Fibroblast of the conjunctiva (primary cell): ENCODE measurements at places on chromosomes 4 and X.
A peak's percentile ranks its signal among the peaks of the same experiment; 100 is the strongest.

DNA sequence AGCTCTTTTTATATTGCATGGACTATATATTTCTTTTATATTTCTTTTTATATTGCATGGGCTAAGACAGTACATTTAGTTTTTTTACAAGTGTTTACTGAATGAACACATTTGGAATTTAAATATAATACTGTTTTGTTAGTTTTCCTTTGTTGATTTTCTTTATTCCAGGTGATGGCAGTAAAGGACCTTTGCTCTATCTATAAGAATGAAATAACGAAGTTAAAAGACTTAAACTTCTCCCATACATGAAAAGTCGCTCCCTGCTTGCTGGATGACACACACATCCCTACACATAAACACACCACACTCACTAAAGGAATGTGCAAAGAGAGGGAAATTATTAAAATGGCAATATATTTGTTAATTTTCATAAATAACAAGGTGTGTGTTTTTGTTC, 102.5 kb upstream of the ANXA10 start:
- DNase-seq, result no peak

- DNase-seq, result peak; percentile 28
Observed at GRCh38 chrX:29318012-29318411, 730.8 kb downstream of the IL1RAPL1 start.

DNA sequence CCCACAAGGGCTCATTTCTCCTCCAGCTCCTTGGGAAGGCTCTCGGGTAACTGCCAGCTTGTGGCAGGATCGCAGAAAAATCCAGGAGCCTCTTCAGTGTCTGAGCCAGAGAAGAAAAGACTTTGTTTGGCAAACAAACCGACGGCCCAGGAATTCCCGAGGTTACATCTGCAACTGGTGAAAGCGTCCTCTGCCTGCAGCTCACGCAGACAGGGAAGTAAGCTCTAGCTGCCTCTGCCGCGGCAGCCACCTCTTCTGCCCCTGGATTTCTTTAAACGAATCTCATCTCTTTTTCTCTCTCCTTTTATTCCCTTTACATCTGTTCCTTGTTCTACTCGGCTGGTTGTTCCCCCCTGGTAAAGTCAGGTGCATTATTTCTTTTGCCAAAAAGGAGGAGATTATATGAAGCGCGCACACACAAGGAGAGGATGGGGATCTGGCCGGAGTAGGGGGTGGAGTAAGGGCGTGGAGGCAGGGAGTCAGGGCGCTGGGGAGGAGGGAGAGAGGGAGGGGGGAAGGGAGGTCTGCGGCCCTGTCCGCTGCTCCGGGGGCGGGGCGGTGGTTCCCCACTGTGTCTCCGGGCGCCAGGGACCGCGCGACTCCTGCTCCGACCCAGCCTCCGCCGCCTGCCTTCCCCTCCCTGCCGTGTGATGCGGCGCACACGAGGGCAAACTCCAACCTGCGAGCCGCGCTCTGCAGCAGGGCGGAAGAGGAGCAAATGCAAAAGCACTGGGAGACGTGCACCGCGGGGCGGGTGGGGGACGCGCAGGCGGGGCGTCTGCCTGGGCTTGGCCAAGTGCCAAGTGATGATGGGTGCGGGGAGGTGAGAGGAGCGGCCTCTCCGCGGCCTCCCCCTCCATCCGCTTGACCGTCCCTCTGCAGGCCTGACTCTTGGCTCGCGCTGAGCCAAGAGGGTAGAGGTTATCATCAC, at the start of gene DCHS2:
TSS of gene DCHS2 (minus strand) at position 459 of the 931 bp plus-strand sequence. CDS start at position 15, 444 bp downstream.
- DNase-seq, result no peak

GRCh38 chrX:2928191-2928582, 952 bp downstream of the ARSD start:
- peak; percentile 66 for DNase-seq

GRCh38 chr4:109683621-109684253, 19.5 kb downstream of the CASP6 start:
- no peak for DNase-seq

DNA sequence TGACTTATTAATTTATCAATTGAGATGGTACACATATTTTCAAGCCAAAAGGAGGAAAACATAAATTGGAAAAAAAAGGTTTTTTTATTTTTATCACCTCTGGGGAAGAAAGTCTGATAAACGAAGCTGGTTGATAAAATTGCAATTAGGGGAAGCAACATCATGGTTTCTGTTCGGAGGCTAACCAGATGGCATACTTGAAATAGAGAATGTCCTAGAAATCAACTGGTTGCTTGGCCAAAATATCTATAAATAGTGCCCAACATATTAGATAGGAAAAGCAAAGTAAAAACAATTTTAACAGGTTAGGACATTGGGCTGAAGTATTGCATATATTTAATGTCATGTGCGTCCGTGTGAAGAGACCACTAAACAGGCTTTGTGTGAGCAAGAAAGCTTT, 14.3 kb downstream of the KLKB1 start:
- DNase-seq, result no peak

DNA sequence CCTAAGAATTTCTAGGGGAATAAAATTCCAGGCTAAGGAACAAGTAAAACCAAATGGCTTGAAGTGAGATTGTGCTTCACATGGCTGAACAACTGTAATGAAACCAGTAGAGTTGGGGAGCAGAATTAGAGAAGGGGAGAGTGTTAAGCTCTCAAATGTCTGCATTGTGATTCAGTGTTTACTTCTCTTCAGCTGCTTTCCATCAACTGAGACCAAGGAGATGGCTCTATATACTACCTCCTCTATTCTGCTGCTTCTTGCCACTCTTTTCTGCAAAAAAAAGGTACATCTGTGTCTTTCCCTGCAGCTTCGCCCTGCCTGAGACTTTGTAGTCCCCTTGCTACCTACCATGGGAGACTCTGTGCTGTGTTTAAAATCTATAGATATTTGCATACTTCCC, 73.5 kb downstream of the WDFY3 start:
- no peak for DNase-seq

- DNase-seq, result no peak
Observed at GRCh38 chrX:42869659-42870476, 91.9 kb upstream of the PPP1R2C start.

- no peak for DNase-seq
Observed at GRCh38 chrX:150736475-150736874, 43.3 kb downstream of the MTMR1 start.

- peak; percentile 16 for DNase-seq
Observed at GRCh38 chrX:22097012-22097694, 65.0 kb downstream of the PHEX start.

GRCh38 chrX:70422851-70423341, at the start of gene GDPD2:
GDPD2 (plus strand) TSS chrX:70423314; CDS start chrX:70424985, 1,671 bp downstream.
- DNase-seq, result no peak

DNA sequence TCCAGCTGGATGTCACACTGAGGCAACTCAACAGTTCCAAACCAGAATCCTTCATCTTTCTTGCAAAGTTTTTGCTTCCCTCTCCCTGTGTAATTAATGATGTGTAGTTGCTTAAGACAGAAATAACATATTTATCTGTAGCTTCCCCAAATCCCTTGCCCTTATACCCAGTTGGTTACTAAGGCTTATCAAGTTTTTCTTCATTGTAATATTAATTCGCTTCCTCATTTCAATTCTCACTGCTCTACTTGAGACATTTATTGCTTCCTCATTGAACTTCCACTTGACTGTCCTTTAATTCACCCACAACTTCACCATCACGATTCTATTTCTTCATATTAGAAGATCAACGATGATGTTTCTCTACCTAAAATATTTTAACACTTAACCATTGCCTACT, 386.6 kb upstream of the CPEB2 start:
- DNase-seq, result no peak

- no peak for DNase-seq
Observed at GRCh38 chrX:106608016-106608415, 3.8 kb upstream of the RADX start.

- DNase-seq, result no peak
Observed at GRCh38 chr4:55173580-55173979, 48.2 kb upstream of the KDR start.

- no peak for DNase-seq
Observed at GRCh38 chrX:16156692-16157331, 10.5 kb upstream of the MAGEB17 start.

DNA sequence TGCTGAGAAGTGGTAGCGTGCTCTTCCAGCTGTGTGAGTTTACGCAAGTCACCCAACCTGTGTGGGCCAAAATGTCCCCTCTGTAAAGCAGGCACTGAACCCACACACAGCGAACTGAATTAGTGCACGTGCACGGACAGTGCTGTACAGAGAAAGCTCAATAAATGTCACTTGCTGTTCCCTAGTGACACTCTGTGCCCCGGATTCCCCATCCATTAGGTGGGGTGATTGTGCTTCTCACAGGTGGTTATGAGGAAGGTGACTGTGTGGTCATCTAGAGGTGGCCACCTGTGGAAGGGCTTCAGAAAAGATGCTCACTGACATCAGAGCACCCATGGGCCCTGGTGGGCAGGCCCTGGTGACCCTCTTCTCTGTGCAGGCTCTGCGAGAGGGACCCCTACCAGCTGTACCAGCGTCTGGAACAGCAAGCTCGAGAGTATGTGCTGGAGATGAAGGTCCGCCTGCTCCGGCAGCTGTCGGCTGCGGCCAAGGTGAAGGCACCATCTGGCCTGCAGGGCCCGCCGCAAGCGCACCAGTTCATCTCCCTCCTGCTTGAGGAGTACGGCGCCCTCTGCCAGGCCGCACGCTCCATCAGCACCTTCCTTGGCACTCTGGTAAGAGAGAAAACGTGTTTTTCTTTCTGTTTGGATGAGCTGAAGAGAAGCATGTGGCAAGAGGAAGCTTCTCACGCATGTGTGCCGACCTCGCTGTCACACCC, 94.3 kb downstream of the FAM193A start:
- no peak for DNase-seq

GRCh38 chrX:45824471-45824870, 623.8 kb upstream of the DIPK2B start:
- DNase-seq, result peak; percentile 86

GRCh38 chr4:152156442-152156841, 379.4 kb downstream of the FBXW7 start:
- DNase-seq, result no peak

- DNase-seq, result no peak
Observed at GRCh38 chrX:53018627-53019026, 30.0 kb upstream of the GPR173 start.

DNA sequence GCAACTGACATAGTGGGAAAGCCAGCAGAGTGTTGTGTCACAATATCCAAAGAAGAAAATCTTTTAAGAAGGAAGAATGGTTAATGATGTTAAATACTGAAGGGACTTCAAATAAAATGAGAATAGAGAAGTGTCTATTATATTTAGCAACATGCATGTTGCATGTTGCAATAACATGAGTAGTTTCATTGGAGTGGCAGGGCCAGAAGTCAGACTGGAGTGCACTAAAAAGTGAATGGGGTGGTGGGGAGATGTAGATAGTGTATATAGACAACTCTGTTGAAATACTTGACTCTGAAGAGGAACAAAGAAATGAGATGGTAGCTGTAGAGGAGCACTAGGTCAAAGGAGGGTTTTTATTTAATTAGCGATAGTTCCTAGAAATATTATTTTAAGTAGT, 9.5 kb upstream of the AMMECR1 start:
- no peak for DNase-seq

DNA sequence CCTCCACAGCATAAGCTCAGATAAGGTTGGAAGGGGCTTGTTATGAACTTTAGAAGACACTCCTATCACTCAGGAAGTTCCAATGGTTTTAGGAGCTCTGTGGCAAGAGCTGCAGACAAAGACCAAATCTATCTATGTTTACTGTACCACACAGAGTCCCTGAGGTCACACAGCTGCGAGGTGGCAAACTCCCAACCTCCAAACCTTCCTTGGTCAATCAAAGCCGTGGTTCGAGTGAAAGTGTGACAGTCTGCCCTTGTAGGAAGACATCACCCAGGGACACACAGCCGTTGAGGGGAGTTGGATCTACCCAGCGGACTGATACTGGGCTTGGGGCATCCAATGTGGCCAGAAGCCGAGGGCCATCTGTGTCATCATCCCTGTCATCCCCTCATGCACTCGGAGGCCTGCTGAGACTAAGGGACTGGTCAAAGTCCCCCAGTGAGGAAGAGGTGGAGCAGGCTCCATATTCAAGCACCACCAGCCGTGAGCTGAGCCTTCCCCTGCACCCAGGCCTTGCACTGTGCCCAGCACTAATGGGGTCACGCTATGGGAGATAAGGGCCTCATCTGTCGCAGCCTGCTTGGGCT, 26.8 kb downstream of the MAN2B2 start:
- DNase-seq, result no peak

DNA sequence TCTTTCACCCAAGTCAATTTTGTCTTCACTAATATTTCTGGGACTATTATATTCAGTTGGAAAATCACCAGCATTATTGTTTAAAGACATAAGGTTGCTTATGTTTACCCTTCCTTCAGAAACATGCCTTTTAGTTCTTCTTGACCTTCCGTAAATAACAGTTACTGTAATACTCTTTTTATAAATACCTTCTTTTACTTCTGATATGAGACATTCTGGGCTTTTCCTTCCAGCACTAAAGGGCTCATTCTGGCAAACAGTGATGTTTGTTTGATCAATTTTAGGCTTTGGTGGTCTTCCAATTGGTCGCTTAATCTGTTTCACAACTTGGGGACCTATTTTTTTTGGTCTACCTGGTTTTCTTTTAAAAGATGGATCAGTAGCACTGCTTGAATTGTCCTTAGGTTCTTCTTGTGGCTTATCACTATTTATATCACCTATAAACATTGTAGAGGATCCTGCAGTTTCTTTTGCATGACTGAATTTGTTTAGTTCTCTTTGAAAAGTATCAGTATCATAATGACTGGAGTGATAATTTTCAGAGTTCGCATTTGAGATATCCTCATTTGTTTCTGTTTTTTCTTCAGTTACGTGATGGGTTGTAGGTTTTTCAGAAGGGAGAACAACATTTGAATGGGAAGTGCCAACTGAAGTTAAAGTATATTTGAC, 64.8 kb downstream of the NCAPG start:
- DNase-seq, result no peak

DNA sequence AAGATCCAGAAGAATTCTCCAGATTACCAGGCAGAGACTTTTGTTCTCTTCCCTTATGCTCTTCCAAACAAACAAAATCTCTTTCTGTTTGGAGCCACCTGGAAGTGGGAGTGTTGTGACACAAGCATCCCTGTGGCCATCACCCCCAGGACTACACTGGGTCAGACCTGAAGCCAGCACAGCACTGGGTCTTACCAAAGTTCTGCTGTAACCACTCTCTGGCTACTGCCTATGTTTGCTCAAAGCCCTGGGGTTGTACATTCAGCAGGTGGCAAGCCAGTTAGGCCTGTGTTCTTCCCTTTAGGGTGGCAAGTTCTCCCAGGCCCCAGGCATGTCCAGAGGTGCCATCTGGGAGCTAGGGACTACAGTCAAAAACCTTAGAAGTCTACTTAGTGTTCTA, 43.7 kb upstream of the MAOA start:
- no peak for DNase-seq

DNA sequence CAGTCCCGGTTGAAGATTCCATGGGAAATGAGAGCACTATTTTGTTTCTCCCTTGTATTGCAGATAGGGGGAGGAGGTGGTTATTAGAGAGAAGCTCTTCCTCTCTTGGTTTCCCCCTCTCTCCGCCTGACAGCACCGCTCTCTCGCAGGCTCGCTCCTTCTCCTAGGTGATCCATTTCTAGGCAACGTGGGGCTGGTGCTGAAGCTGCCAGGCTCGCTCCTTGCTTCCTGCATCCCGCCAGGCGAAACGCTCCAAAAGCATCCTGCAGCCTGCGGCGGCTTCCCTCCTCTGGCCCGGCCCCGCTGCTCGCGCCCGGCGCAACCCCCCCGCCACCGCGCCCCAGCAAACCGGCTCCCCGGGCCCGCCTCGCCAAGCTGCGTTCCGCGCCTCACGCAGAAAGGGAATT, at the start of gene GRID2:
TSS of gene GRID2 (plus strand) at position 346 of the 407 bp plus-strand sequence.
- DNase-seq, result no peak

GRCh38 chr4:100795581-100795980, 277.8 kb upstream of the EMCN start:
- DNase-seq, result no peak

- DNase-seq, result no peak
Observed at GRCh38 chr4:109755656-109756055, 25.8 kb upstream of the PLA2G12A start.

- DNase-seq, result no peak
Observed at GRCh38 chrX:20265726-20266681, 705 bp downstream of the RPS6KA3 start.
